Stimulated activated CD4-positive, alpha-beta T cell treated with anti-CD3 and anti-CD28 coated beads, TNF-alpha, amount 100 ng/mL, for 4 hours (primary cell): ENCODE measurements at places on chromosomes 6 and 20.
A peak's percentile ranks its signal among the peaks of the same experiment; 100 is the strongest.

GRCh38 chr20:59723108-59723500 lies 118.8 kb downstream of the PHACTR3 start:
- DNase-seq, result no peak

- no peak for DNase-seq
Observed at GRCh38 chr6:56346958-56347357, 99.6 kb upstream of the COL21A1 start.

GRCh38 chr20:40317156-40317790 lies 371.8 kb downstream of the MAFB start:
- DNase-seq, result no peak

GRCh38 chr6:16511040-16511660 lies 250.1 kb downstream of the ATXN1 start:
- no peak for DNase-seq

DNA sequence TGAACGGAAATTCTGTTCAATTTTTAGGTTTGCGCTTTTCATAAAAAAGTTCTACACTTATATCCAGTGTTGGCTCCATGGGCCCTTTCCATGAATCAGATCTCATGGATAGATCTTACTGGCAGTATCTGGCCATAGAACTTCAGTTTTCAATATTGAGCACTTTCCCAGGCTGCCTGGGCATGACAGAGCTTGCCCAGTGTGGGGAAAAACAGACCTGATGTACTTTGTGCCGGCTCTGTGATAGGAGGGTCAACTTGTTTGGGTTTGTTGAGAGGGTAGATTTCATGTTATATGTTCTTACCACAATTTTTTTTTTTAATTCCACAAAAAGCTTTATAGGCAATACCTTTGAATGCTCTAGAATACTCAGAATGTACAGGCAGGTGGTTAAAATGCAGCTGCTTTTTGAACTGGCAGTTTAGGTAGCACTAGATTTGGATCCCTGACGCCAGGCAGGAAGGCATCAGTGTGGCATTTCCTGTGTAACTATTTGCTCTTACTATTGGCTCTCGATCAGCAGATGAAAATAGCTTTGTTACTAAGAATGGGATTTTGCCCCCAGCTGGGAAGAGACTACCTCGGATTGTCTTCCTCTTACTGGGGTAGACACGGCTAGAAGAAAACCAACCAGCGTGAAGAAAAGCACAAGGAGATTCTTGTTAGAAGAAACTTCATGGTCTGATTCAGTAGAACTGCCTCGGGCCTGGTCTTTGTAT lies 404.9 kb upstream of the SOX4 start:
- no peak for DNase-seq

GRCh38 chr6:30790724-30791383 lies 46.5 kb upstream of the IER3 start:
- no peak for DNase-seq

DNA sequence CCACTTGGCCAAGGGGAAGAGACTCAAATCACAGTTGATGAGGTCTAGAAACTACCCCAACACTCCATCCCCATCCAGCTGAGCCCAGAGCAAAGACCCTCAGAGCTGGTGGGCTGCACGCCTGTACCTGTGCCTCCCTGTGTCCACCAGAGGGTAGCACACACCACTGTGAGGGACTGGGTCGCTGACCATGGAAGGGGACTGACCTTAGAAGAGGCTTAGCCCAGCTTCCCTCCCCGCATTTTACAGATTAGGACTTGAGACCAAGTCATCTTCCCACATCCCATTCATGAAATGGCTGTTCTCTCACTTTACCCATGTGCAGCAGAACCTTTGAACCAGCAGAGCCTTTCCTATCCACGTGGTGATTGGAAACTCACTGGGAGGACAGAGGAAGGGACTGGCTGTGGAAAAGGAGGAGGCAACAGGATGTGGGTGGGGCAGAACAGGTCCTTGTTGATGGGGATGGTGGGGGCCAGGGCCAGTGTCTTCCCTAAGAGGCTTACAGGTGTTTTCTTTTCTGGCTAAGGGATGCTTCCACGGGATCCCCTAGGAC lies 44.3 kb downstream of the CPXM1 start:
- DNase-seq, result no peak

DNA sequence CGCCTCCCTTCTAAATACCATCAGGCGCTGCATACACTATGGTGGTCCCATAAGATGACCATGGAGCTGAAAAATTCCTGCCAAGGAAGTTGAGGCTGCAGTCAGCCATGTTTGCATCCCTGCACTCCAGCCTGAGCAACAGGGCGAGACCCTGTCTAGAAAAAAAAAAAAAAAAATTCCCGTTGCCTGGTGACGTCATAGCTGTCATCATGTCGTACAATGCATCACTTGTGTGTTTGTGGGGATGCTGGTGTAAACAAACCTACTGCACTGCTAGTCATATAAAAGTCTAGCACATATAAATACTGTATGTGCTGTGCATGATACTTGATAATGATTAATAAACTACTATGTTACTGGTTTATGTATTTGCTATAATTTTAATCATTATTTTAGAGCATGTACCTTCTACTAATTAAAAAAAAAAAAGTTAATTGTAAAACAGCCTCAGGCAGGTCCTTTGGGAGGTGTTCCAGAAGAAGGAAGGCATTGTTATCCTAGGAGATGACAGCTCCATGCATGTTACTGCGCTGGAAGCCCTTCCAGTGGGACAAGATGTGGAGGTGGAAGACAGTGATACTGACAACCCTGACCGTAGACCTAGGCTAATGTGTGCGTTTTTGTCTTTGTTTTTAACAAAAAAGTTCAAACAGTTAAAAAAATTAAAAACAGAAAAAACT lies 132.6 kb downstream of the BANF2 start:
- no peak for DNase-seq

DNA sequence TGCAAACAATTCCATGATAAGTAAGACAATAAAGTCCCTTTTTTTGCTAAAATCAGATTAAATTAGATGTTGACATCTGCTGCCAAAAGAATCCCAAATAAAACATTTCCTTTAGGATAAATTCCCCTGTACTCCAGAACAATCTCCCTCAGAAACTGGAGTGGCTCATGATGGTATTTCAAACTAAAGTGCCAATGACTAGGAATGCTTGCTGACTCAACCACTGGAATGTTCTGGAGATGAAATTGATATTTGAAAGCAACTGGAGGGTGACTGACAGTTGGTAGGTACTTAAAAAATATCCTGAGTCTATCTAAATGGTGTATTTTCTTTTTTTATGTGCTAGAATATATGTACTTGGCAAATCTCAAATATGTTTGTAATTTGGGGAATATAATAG lies 350.1 kb upstream of the TSHZ2 start:
- DNase-seq, result no peak

DNA sequence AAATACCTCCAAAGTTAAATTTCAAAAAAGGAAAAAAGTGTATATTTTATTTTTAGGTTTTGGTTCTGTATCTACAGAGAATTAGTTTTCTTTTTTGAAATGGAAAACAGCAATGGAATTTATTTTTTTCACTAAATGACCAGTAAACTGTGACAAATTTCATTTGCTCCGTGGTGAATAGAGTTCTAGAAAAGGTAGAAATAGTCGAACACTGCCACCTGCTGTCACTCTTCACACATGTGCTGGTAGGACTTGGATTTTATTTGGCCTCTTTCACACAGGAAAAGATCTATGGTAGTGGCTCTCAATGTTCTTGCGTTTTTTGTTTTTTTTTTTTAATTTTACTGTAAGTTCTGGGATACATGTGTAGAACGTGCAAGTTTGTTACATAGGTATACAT lies 312.5 kb downstream of the EYA4 start:
- DNase-seq, result no peak

GRCh38 chr6:167329014-167329413 lies 4.1 kb downstream of the TTLL2 start:
- no peak for DNase-seq

DNA sequence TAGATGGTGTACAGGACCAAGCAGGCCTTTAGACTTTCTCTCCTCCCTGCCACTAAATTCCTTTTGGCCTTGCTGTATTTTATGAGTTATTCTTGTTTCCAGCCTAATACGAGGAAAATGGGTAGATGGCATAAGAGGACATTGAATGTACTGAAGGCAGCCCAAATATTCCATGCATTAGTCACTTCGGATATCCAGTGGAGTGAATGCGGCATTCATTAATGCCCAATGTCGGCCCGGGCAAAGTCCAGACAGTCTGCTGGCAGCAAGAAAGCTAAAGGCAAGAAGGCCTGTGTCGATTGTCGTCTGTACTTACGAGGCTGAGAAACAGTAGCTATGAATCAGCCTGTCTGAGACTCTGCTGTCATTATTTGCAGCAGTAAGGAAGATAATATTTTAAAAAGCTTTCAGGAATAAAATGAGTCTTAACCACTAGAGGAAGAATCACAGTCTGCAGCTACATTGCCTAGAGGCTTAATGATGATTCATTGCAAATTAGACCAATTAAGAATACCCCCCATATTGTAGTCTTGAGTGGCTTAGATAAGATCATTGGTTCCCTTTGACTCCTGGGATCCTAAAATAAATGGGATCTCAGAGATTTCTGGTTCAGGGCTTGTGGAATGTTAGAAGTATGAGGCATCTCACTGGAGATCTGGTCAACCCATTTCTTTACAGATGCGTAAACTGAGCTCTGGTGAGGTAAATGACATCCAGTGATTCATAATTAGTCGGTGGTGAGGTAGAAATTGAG lies 534.1 kb upstream of the JAG1 start:
- DNase-seq, result no peak

DNA sequence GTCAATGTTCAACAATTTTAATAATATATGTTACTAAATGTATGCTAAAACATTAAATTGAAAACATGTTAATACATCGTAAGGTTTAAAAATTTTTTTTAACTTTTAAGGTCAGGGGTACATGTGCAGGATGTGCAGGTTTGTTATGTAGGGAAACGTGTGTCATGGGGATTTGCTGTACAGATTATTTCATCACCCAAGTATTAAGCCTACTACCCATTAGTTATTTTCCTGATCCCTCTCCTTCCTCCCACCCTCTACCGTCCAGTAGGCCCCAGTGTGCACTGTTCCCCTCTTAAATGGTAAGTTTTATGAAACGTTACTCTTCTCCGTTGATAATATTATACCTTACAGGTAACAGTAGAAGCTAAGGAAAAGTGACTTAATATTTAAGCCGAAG lies 15.8 kb downstream of the PDE7B start:
- no peak for DNase-seq

DNA sequence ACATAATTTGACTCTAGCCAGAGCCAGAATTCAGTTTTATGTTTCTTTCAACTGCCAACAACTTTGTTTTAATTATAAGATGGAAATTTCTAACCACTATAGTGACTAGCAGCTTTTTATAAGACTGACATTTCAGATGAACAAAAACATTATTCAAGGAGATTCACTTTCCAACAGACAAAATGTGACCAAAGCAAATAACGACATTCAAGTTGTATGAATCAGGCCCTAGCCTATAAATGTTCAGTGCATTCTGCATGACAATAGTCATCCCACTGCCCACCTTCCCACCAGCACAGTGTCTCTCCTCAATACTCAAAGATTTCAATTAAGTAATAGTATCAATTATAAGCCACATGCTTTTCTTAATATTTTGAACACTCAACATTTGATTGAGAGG lies 200.7 kb downstream of the KHDC1L start:
- no peak for DNase-seq

- peak; percentile 38 for DNase-seq
Observed at GRCh38 chr6:7107578-7108195, at the start of gene RREB1. Gene RREB1 (plus strand): TSS chr6:7107961. CDS start chr6:7181912, 73,951 bp downstream.

GRCh38 chr6:100065348-100065747 lies 71.3 kb upstream of the MCHR2 start:
- DNase-seq, result no peak

- DNase-seq, result no peak
Observed at GRCh38 chr20:24895898-24896658, 53.0 kb upstream of the CST7 start.
